ENCODE measurements at places on chromosomes 7 and 10. TPM values are rescaled to one million over a fixed set of nuclear protein-coding genes. Genes with fewer than 3 reads are reported as not detected.
A peak's percentile ranks its signal among the peaks of the same experiment; 100 is the strongest.

GRCh38 chr7:1900847-1901246, 230.8 kb downstream of the ELFN1 start:
- no peak for DNase-seq

The ASAH2 gene
- 0.36 TPM for polyA plus RNA-seq

- no peak for DNase-seq
Measured at GRCh38 chr7:139897422-139898090, 68.5 kb downstream of the TBXAS1 start.

The BAMBI gene
- polyA plus RNA-seq, result 2.9 TPM

GRCh38 chr10:3008518-3009195, 58.7 kb upstream of the PFKP start:
- no peak for DNase-seq

- DNase-seq, result no peak
Measured at GRCh38 chr7:111164442-111164841, 73.5 kb downstream of the LRRN3 start.

The TMEM270 gene
- polyA plus RNA-seq, result not detected

GRCh38 chr10:34081948-34082347, 733.1 kb downstream of the PARD3 start:
- no peak for DNase-seq

DNA sequence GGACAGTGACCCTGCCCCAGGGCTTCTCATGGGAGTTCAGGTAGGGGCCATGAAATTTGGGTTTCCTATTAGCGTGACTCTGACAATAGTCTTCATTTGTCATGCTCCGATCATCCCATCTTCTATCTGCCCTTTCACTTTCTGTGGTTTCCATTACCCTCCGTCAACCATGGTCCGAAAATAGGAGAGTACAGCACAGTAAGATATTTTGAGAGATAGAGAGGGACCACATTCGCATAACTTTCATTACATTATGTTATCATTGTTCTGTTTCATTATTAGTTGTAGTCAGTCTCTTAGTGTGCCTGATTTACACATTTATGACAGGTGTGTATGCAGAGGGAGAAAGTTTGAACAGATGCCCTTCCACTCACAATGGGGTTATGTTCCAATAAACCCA, 649.2 kb downstream of the SDK1 start:
- no peak for DNase-seq

- no peak for DNase-seq
Measured at GRCh38 chr7:54689394-54690049, 69.5 kb downstream of the SEC61G start.

- no peak for DNase-seq
Measured at GRCh38 chr10:69894156-69894555, 92.5 kb downstream of the COL13A1 start.

- DNase-seq, result peak; percentile 34
Measured at GRCh38 chr10:70605161-70605560, 2.6 kb upstream of the PRF1 start.

DNA sequence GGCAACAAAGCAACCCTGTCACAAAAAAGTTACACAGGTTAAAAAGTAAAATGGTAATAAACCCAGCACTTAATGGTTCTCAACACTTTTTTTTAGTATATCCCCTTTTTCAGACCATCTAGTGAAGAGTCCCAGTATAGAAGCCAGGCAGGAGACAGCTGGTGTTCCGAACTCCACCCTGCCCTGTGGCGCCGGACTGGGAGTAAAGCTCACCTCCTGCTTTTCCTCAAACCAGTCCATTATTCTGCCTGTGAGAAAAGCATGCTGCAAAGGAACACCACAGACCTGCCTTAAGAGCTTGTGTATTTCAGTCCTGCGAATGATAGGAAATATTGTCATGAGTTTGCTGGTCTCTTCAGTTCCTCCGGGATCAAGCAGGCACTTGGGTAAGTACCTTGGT, 81.0 kb downstream of the EZH2 start:
- DNase-seq, result no peak

GRCh38 chr7:33895025-33895804, 10.1 kb upstream of the BMPER start:
- no peak for DNase-seq

The SHTN1 gene
- polyA plus RNA-seq, result 8.1 TPM

DNA sequence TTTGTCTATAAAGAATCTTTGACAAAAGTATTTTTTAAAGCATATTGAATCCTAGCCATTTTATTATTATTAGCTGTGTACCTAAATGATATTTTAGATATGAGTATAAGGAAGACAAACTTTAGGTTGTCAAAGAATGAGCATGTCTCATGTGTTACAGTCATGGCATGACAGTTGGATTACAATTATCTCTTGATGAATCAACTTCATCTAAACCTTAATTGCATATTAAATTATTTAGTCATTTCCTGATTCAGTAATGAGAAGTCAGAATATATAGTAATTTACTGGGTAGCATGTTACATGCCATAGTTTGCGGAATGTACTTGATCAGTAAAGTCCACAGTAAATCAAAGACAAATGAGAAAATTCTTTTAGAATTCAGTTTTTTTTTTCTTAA, 59.2 kb downstream of the MAPK8 start:
- no peak for DNase-seq

DNA sequence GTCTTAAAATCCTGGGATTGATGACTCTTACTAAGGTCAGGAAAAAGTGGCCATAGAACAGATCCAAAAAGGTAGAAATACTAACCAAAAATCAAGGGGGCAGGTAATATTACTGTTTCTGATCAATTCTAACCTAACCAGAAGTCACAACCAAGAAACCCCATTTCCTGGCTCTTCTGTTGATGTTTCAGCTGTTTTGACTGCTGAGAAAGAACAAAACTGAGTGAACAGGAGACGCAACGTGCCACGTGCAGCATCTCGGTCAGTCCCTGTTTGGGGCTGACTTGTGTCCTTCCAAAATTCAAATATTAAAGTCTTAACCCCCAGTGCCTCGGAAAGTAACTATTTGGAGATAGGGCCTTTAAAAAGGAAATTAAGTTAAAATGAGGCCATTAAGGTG, 56.8 kb downstream of the JAZF1 start:
- DNase-seq, result no peak

- peak; percentile 51 for DNase-seq
Measured at GRCh38 chr7:101017064-101017777, 2.7 kb upstream of the MUC17 start.

The ENO4 gene
- polyA plus RNA-seq, result 0.12 TPM
